ENCODE measurements at places on chromosomes 16 and 17.
A peak's percentile ranks its signal among the peaks of the same experiment; 100 is the strongest.

GRCh38 chr17:40993084-40993483, 880 bp downstream of the KRTAP3-3 start:
- DNase-seq = no peak

DNA sequence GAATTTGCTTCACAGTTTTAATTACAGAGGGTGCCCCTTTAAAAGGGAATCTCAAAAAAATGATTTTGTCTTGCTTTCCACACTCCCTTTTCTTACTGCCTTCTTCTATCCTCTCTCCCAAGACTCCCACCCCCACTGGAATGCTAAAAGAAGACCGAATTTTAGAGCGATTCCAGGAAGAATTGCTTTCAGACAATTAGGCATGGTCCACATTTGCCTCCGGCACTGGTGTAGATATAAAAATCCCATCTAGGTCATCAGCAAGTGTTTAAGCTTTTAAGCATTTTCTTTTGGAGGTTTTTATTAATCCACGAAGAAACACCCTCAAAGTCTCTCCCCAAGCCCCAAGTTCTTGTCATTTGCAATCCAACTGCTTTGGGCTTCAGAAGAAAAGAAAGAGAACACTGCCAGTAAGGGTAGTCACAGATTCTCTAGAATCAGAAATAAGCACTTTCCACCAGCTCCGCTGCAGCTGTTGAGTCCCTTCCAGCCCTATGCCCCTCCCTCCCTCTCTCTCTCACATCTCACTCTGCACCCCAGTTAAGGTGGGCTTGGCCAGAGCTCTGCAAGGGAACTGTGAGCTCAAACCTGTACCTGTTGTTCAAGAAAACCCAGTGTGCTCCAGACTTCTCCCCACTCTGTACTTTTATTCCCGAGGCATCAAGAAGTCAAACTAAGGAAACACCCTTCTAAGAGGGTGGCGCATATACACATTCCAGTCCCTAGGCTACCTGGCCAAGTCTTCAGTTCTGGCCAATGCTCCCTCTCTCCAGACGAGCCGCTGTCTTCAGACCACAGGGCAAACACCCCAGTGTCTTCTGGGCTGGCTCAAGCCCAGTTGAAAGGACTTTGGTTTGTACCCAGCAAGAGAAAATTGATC, 170.2 kb downstream of the RGS9 start:
- DNase-seq = no peak

- no peak for DNase-seq
Observed at GRCh38 chr16:79826732-79827475, 226.4 kb upstream of the MAF start.

DNA sequence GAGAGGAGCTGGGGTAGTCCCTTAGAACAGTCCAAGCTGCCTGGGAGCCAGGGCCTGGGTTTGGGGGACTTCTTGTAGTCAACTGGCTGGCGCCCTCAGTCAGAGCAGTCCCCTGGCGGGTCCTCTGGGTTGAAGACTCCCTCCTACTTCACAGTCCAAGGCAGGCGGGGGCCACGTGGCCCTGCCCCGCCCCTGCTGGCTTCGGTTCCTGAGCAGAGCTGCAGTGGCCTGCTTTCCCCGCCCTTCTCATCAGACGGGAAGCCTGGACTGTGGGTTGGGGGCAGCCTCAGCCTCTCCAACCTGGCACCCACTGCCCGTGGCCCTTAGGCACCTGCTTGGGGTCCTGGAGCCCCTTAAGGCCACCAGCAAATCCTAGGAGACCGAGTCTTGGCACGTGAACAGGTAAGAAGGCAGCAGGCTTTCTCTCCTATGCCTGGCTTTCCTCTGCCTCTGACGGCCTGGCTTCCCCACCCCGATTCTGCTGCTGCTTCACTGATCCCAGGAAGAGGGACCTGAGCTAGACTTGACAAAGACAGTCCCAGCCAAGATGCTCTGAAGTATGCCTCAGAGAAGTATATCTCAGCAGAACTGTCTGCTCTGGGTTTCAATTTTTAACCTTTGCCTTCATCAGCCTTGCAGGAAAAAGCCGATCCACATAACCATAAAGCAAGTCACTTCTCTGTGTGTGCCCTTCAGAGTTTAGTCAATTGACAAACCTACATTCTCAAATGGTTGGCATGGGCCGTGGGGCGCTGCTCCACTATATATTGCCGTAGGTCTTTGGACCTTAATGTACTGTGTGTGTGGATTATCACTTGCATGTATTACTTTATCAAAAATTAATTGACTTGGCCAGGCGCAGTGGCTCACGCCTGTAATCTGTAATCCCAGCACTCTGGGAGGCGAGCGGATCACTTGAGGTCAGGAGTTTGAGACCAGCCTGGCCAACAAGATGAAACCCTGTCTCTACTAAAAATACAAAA, 56.3 kb downstream of the SF3B3 start:
- no peak for DNase-seq

- DNase-seq = no peak
Observed at GRCh38 chr17:54861471-54861983, 39.1 kb upstream of the TOM1L1 start.

DNA sequence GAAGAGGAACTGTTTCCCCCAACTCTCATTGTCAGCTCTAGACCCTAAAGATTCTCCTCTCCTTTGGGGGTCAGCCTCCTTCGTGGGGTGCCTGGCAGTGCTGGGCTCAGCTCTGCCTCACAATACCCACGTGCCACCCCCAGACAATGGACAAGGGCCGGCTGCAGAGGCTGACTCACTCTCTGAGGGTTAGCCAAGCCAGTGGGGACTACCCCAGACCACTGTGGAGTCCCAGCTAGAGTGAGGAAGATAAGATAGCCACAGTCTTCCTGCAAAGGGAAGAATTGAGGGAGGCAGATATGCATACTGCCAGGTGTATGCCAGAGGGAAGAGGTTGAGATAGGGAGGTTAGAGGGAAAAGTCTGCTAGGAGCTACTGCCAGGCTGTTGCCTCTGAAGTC, 13.5 kb upstream of the MTMR4 start:
- DNase-seq = no peak

GRCh38 chr16:20676268-20676825, 21.1 kb downstream of the ACSM1 start:
- DNase-seq = peak; percentile 38

DNA sequence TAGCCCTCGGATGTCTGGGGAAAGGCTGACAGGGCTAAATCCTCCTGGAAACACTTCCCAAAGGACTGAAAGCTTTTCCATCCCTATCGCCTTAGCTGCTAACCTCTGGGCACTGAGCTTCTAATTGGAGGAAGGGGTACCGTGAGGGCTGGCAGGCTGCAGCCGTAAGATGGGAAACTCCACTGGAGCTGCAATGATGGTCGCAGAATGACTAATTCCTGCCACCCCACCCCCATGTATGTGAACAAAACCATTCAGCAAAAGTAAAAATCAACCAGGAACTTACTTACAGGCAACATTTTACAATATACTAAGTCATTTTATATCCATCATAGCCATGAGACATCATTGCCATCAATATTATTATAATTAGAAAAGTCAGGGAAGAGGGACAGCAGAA, 133.3 kb downstream of the ABCC12 start:
- no peak for DNase-seq

- no peak for DNase-seq
Observed at GRCh38 chr16:28187595-28188004, 24.2 kb downstream of the XPO6 start.

GRCh38 chr17:75877752-75878173, 618 bp downstream of the TRIM47 start:
- DNase-seq = peak; percentile 18

DNA sequence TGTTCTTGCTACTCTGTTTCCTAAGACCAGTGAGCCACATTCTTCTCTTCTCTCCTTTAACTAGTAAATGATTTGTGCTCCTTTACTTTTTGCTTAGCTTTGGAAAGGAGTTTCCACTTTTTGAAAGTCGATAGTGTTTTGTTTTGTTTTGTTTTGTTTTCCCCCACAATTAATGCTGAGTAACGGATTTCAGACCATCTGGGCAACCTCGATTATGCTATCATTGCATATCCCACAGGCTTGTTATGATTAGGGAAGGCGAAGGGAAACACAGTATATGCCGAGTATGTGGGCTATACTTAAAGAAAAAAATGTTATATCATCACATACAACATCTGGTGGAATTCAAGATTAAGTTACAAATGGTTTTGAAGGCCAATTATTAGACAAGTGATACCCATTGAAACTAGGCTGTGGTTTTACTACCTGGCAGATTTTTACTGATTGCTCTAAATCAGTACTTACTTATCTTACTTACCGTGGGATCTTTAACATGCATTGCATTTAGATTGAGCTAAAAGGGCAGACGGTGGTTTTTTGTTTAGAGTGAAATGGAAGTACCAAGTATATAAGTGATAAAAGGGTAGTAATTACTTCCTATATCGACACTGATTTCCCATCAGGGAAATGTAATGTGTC, 361.3 kb upstream of the SOX9 start:
- DNase-seq = no peak

DNA sequence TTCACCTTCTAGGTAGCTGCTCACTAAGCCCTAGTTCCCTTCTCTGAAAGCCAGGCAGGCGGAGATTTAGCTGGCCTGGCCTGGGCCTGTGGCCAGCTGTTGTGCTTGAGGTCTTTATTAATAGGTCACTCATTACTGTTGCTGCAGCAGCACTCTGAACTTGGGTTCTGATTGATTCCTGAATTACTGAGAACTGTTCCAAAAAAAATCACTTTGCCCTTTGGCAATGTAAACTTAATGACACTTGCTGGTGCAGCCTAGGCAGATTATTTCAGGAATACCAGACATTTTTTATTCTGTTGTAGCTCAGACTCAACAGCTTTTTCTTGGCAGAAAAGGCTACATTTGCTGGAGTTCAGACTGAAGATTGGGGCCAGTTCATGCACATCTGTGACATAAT, 2.7 kb downstream of the TOM1L1 start:
- DNase-seq = no peak

- no peak for DNase-seq
Observed at GRCh38 chr17:7226721-7227710, 7.3 kb downstream of the ACADVL start.

- DNase-seq = no peak
Observed at GRCh38 chr17:70535986-70536385, 366.7 kb downstream of the KCNJ2 start.

- DNase-seq = peak; percentile 15
Observed at GRCh38 chr17:75980188-75981018, 1.4 kb downstream of the TEN1 start.

DNA sequence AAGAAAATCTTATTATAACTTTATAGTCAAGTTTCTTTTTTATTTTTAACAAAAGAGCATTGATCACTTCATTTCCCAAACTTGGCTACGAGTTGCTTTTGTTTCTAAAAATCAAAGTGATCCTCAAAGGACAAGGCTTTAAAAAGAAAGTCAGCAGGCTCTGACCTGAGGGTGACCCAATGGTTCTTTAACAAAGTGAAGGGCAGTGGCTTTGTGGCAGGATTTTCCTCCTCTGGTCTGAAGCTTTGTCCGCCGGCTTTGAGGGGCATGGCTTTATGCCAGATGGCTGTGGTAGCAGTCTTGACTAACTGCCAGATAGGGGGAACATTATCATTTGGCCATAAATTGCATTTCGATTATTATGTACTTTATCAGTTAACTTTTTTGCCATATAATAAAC, 28.5 kb downstream of the IQCK start:
- no peak for DNase-seq

GRCh38 chr16:80585764-80586163, 45.0 kb downstream of the DYNLRB2 start:
- no peak for DNase-seq

GRCh38 chr17:31859487-31860008, 504 bp upstream of the COPRS start:
- DNase-seq = no peak

DNA sequence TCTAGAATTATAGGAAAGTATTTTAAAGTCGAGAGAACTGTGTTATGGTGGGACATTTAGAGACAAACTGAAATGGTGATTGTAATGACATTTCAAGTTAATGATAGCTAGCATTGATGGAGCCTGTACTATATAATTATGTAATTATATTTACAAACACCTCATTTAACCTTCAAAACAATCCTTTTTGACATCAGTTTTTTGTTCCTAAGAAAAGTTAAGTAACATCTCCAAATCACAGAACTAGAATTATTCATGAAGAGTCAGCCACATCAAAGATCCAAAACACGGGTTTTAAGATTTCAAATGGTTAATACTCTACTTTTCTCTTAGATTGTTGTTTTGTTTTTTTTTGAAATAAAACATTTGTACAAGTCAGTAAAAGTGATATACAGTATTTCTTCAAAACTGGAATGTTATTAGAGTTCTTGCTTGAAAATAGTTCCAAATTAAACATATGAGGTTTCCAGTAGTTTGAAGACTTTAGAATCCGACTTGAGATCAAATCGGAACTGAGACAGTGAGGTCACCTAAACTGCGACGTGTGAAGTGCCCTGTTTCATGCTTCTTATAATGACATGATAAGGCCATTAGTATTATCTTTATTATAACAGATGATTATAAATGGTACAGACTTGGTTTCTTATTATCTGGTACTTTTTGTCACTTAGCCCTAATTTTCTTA, 264.9 kb upstream of the TBX2 start:
- no peak for DNase-seq

DNA sequence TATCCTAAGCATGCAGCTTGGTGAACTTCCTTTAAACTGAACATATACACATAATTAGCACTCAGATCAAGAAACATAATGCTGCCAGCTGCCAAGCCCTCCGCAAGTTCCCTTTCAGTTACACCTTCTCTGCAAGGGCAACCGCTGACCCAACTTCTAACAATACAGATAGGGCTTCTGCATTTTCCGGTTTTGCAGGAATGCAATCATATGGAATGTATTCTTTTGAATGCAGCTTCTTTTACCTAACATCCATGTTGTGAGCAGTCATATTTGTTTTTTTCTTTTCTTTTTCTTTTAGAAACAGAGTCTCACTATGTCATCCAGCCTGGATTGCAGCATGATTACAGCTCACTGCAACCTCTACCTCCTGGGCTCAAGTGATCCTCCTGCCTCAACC, 110.7 kb downstream of the GSG1L start:
- no peak for DNase-seq

DNA sequence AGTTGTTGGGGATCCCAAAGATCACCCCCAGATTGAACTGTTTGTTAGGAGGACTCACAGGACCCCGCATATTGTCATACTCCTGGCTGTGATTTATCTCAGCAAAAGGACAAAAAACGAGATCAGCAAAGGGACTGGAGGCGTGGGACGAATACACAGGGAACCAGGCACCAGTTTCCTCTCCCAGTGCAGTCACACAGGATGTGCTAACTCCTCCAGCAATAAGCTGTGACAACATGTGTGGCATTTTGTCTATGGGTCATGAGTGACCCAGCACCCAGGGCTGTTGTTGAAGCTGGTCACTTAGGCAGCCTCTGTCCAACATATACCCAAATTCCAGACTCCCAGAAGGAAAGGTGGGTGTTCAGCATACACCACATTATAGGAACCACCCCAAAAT, 60.9 kb downstream of the CPPED1 start:
- no peak for DNase-seq
